Spinal cord (tissue), 10 donors: ENCODE measurements at places on chromosomes 5 and 9. TPM values are rescaled to one million over a fixed set of nuclear protein-coding genes. Genes with fewer than 3 reads are reported as not detected.

CNTNAP3B gene
- total RNA-seq, result 22.4 TPM

ZNF367 gene
- 6.7 TPM for total RNA-seq

SUSD3 gene
- total RNA-seq, result 4.3 TPM

TSTD2 gene
- total RNA-seq, result 24.5 TPM

C9 gene
- 0.10 TPM for total RNA-seq

IGFBPL1 gene
- 14.8 TPM for total RNA-seq

ENTPD2 gene
- total RNA-seq, result 5.7 TPM

NEUROG1 gene
- total RNA-seq, result not detected

LPCAT1 gene
- 83.2 TPM for total RNA-seq

GMCL2 gene
- not detected for total RNA-seq

KIAA1191 gene
- total RNA-seq, result 92.7 TPM
